Epithelial cell of proximal tubule (primary cell): ENCODE measurements at places on chromosomes 5 and 9. TPM values are rescaled to one million over a fixed set of nuclear protein-coding genes. Genes with fewer than 3 reads are reported as not detected.

DNA sequence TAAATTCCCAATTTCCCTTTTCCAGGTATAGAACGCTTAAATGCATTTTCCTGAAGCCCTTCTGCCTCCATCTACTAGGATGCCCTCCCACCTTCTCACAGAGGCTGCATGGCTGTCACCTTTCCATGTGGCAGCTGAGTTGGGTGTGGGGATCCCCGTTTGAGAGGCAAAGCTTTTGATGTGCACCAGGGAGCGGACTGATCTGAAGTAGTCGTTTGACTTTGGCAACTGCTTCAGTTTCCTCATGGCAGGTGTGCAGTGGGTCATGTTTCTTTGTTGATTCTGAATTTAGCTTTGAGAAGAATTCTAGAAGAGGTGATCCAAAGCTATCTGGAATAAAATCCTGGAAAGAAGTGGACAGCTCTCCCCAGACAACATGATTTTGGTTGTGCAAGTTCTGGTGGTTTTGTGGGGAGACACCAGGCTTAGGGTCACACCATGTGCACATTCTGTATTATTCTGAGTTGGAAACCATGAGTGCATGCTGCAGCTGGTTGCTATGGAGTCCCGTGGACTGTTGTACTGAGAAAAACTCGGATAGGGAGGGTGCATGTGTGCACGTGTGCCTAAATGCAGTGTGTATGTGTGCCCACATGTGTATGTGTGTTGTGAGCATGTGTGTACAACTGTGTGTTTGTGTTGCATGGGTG is 63.5 kb downstream of the GADD45G start:
- DNase-seq, result no peak

- DNase-seq, result no peak
These were observed 112.6 kb downstream of the PCSK5 start for GRCh38 chr9:76003041-76003440.

Gene CKMT2
- total RNA-seq, result not detected in 2 replicates

Gene ITGA2
- total RNA-seq, result 14.1 and 28.1 TPM in 2 replicates

Gene STC2
- 41.6 and 50.6 TPM in 2 replicates for total RNA-seq
